Heart left ventricle (tissue), 16 donors: ENCODE measurements at places on chromosomes 13 and 19. TPM values are rescaled to one million over a fixed set of nuclear protein-coding genes. Genes with fewer than 3 reads are reported as not detected.

GRCh38 chr19:42606660-42607351 lies 12.1 kb upstream of the CEACAM8 start:
- peak; percentile 73 for DNase-seq

DNA sequence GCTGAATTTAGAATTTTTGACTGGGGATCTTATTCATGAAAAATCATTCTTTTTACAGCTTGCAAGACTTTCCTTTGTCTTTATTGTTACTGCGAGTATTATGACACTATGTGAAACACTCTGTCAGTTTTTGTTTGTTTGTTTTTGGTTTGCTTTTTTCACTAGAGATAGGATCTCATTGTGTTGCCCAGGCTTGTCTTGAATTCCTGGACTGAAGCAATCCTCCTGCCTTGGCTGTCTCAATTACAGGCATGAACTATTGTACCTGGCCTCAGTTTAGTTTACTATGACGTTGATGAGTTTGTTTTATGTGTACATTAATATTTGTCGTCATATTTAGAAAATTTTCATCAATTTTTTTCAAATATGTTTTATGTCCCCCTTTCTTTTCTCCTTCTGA lies 1030.0 kb upstream of the PRR20A start:
- DNase-seq, result no peak

- no peak for DNase-seq
Measured at GRCh38 chr13:35698911-35699576, 222.6 kb upstream of the MAB21L1 start.

DNA sequence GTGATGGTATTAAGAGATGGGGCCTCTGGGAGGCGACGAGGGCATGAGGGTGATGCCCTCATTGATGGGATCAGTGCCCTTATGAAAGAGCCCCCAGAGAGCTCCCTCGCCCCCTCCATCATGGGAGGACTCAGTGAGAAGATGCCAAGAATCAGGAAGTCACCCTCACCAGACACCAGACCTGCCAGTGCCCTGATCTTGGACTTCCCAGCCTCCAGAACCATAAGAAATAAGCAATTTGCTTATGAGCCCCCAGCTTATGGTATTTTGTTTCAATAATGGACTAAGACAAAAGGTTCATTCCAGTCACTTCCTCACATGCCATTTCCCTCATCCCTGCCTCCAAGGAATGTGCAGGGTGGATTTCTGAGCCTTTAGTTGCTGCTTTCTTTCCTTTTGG lies 129.7 kb downstream of the KDM4B start:
- DNase-seq, result no peak

- peak; percentile 99 for DNase-seq
Measured at GRCh38 chr19:45768984-45769782, at the start of gene SIX5. SIX5 (minus strand) TSS chr19:45769252; CDS start chr19:45768844, 408 bp downstream.

CLEC17A gene
- not detected for total RNA-seq

CACNA1A gene
- total RNA-seq, result 0.77 TPM

DNA sequence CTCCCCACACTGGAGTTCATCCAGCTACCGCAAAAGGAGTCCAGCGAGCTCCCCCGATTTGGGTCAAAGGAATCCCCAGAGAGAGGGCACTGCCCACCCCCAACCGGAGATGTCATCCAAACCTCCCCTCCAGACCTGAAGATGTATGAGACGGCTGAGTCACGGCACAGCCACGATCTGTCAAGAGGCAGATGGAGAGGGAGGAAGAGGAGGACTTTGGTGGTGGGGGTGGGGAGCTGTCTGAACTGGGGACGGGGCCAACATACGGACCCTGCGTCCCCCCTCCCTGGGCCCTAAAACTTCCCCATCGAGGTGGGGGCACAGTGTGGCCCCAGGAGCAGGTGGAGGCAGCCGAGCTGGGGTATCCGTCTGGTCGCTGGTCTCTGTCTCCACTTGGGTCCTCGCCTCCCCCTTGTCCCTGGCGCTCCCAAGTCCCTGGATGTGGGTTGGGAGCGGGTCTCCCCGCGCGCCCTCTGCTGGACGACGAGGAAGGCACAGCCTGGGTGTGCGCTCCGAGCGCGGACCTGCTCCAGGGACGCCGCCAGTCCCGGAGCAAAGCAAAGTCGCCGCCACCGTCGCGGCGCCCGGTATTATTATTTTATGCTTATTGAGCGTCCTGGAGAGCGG lies 3.8 kb downstream of the PDE4A start:
- DNase-seq, result peak; percentile 79

DNA sequence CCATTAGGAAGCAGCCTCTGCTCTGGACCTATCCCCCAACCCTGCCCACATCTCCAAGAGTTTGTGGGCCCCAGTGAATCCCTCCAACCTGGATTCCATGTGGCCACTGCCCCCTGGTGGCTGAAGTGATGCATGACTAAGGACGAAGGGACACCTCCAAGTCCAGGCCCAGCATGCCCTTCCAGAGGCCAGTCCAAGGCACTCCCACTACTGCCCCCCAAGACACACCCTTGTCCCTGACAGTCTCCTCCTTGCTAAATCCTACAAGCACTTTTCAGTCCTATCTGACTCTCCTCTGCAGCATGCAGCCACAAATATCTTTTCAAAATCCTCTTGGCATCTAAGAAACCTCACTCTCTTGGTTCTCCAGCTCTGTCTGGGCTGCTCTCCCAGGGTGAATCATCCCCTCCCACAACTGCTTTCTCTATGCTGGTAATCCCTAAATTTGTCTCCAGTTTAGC lies 33.0 kb downstream of the DEDD2 start:
- DNase-seq, result peak; percentile 77

- DNase-seq, result peak; percentile 75
Measured at GRCh38 chr13:29524176-29524575, 71.3 kb downstream of the SLC7A1 start.

GRCh38 chr19:55158848-55159749 lies 1.6 kb upstream of the TNNI3 start:
- peak; percentile 84 for DNase-seq

DNA sequence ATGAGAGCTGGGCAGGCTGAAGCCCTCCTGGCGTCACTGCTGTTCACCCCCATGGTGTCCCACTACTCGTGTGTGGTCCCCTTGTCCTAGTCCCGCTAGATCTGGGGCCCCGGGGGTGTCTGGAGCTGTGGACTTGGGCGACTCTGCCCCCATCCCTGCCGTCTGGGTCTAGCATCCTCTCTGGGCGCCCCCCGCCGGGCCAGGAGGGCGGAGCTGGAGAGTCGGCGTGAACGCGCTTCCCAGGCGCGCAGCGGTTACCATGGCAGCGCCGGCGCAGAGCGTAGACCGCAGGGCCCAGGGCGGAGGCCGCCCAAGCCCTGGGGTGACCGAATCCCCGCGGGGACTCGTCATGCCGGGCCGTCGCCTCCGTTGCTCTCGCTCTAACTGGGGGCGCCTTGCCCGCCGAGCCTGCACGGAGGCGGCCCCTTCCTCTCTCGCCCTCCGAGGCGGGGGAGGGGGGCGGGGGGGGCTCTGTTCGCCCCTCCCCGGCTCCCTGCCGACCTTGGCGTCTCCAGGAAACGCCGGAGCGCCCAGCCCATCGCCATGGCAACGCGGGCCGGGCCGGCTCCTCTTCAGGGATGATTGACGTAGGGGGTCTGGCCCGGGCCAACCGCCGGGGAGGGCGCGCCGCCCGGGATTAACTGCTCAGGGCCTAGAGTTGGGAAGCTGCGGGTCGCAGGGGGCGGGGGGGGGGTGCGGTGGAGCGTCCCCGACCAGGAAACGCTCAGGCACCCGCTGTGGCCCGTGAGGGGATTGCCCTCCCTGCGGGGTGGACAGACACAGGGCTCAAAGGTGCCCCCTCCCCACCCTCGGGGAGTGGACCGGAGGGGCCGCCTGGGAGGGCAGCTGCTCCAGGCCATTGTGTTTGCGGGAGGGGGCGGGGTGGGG lies 8.9 kb downstream of the ISYNA1 start:
- DNase-seq, result peak; percentile 90

TBXA2R gene
- total RNA-seq, result 2.4 TPM

- DNase-seq, result no peak
Measured at GRCh38 chr19:51123381-51123800, 1.3 kb upstream of the SIGLEC9 start.

DNA sequence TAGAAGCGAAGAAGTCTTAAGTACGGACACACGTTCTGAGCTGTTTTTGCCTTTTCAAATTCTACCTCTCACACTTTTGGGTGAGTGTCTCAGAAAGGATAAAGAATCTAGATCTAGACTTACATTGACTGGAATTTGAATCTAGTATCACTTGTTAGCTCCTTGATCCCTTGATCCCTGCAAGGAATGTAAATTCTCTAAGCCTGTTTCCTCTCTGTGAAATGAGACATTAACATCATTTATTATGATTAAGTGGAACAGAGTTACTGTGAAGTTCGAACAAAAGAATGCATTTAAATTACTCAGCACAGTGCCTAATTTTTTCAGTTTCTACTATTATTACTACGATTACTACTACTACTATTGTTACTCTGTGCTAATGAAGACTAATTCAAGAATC lies 86.6 kb upstream of the POSTN start:
- DNase-seq, result no peak

HDGFL2 gene
- total RNA-seq, result 34.6 TPM

UBXN6 gene
- total RNA-seq, result 109 TPM

- DNase-seq, result no peak
Measured at GRCh38 chr13:63364159-63364558, 1948.5 kb upstream of the PCDH20 start.

DNA sequence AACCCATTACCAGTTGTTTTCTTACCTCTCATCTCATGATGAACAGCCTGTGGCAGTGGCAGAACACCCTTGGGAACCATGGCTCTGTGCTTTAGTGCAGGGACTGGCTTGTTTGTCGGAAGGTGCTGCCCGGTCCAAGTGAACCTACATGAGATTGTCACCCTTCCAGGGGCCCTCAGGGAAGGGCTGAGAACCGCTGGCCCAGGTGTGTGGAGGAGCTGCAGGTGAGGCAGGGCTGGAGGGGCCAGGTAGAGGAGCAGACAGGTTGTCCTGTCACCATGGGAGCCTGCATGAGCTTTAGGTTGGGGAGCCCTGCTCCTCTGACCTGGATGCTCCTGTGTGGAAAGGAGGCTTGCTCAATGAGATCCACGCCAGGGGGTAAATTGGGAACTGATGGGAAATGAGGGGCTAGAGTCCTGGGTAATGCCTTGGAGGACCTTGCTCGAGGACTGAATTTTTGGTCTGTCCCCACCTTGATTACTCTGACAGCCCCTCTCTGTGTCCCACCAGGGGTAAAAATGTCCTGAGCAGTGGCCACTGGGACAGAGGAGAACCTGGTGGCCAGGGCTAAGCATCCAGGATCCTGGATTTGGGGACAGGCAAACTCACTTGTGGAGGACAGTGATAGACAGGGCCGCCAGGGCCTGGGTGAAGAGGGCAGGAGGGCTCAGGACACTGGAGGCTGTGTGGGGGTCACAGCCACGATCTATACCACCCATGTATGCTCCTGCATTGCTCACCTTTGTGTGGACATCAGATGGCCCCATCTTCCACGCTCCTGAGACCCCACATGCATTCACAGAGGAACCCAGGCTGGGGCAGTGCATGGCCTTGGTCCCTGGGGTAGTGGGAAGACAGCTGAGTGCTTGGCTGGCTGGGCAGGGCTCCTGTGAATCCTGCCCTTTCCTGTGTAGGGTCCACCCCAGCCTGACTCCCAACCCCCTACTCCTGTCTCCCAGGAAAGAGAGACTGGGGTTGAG lies 24.1 kb upstream of the CEACAM1 start:
- DNase-seq, result no peak
